ENCODE measurements at places on chromosomes 3 and 15.

DNA sequence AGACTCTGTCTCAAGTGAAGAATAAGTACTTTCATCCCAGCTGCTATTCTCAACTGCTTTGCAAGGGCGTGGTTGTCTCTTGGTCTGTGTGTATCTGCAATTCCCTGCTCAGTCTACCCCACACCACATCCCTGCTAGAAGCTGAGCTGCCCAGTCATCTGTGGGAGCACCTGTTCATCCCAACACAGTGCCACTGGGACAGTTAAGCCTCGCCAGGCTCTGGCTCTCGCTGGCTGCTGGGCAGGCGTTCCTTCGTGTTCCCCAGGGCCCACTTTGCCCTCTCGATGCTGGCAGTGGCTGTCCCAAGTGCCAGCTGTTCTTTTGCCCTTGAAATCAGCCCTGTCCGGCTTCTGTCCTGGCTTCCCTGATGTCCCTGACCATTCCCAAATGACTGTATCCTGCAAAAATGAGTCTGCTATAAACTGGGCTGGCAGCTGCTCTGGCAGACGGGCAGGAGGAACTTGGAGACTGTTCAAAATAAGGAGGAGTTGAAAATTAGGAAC is 91.6 kb upstream of the KLHL25 start:
- DNase-seq: no peak

GRCh38 chr3:130857336-130858026 is 36.4 kb upstream of the ATP2C1 start:
- DNase-seq: no peak

GRCh38 chr15:77808075-77808474 is 175.4 kb upstream of the LINGO1 start:
- no peak for DNase-seq

DNA sequence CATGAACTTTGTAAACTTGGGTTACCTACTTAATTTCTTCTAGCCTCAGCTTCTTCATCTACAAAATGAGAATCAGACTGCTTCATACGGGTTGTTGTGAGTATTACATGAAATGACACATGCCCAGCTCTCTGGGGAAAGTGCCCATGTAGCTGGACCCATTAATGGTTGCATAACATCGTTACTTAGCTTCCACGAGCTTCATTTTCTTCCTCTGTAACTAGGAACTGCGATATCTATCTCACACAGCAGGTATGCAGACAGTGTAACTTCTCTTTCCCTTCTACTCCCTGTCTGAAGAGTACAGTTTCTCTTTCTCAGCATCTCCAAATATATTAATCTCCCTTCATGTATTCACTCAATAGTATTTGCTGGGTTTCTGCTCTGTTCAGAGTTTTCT is 37.9 kb upstream of the DLG1 start:
- DNase-seq: no peak

DNA sequence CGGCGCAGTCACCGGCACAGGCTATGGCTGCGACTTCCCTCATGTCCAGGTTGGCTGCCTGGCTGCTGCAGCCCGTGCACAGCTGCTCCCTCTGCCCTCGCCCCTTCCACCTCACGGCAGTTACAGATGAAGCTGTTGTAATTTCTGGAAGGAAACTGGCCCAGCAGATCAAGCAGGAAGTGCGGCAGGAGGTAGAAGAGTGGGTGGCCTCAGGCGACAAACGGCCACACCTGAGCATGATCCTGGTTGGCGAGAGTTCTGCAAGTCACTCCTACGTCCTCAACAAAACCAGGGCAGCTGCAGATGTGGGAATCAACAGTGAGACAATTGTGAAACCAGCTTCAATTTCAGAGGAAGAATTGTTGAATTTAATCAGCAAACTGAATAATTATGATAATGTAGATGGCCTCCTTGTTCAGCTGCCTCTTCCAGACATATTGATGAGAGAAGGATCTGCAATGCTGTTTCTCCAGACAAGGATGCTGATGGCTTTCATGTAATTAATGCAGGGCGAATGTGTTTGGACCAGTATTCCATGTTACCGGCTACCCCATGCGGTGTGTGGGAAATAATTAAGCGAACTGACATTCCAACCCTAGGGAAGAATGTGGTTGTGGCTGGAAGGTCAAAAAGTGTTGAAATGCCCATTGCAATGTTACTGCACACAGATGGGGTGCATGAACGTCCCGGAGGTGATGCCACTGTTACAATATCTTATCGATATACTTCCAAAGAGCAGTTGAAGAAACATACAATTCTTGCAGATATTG is 13.2 kb upstream of the GNB4 start:
- DNase-seq: no peak

GRCh38 chr3:124652009-124652408 is 78.2 kb upstream of the UMPS start:
- no peak for DNase-seq

GRCh38 chr3:177050501-177051237 is 146.6 kb downstream of the TBL1XR1 start:
- no peak for DNase-seq

DNA sequence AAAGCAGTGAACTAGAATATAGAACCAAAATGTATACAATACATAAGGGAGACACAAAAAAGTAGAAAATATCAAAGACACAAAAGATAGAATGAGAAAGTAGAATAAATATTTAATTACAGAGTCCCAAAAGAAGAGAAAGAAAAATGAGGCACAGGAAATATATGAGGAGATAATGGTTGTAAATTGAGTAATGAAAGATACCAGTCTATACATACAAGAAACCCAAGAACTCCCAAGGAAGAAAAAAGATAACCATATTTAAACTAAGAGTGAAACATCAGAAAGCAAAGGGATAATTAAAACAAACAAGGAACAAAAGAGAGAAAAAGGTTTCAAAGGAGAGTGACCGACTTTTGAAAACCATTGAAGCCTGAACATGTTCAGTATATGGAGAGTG is 47.3 kb downstream of the CPEB1 start:
- no peak for DNase-seq

DNA sequence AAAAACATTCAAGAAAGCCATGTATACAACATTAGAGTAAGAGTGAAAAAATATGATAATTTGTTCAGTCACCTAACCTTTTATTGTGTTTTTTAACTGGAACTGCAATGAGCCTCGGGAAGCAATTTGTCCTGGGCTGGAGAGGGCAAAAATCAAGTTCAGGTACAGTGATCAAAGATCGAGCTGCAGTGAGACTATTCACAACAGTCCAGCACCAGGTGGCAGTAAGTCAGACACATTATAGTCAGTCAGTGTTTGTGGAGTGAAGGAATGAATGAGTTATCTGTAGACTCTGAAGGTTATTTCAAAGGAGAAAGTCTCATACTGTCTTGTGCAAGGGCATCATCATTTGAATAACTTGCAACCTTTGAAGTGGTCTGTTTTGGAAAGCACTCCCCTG is 116.6 kb downstream of the CHDH start:
- no peak for DNase-seq

DNA sequence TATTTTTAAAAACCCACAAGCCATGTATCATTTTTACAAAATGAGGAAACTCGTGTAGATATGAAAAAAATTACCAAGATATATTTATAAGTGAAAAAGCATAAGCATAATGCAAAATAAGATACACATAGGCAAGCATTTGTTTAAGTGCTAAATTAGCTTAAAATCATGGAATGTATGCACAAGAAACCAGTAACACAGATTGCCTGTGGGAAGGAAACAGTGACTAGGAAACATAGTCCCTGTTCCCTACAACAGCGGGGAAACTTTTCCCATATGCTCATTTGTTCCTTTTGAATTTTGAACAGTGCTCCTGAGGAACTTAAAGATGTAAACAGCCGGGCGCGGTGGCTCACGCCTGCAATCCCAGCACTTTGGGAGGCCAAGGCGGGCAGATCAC is 169.5 kb downstream of the PDE8A start:
- DNase-seq: no peak

- DNase-seq: no peak
Measured at GRCh38 chr3:51371943-51372557, 13.0 kb upstream of the MANF start.

GRCh38 chr3:36408146-36408545 is 27.8 kb downstream of the STAC start:
- no peak for DNase-seq

DNA sequence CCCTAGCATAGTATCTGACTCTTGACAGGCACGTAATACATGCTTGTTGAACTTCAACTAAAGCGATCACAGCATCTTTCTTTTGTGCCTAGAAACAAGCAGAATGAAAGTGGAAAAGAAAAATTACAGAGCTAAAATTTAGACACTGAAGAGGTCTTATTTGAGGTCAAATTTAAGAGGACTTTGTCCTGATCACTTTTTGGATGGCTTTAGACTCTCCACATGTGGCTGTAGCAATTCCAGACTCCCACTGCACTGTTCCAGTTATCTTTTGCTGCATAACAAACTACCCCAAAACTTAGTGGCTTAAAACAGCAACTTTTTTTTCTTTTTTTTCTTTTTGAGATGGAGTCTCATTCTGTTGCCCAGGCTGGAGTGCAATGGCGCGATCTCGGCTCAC is 23.5 kb downstream of the DPH3 start:
- DNase-seq: no peak

DNA sequence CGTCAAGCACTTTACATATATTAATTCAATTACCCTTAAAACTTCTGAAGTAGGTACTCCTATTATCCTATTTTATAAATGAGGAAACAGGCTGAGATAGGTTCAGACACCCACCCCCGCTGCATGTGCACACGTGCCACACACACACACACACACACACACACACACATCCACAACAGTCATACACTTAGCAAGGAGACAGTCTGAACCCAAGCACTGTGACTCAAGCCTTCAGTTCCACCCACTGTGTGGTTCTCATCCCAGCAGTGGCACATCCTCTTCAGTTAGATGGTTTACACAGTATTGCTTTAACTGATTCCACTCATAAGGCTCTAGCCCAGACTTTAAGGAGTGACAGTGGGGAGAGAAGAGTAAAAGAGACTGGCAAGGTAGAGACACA is 91.1 kb upstream of the FGF7 start:
- no peak for DNase-seq

GRCh38 chr15:100241572-100242482 is 99.9 kb downstream of the ADAMTS17 start:
- DNase-seq: no peak

DNA sequence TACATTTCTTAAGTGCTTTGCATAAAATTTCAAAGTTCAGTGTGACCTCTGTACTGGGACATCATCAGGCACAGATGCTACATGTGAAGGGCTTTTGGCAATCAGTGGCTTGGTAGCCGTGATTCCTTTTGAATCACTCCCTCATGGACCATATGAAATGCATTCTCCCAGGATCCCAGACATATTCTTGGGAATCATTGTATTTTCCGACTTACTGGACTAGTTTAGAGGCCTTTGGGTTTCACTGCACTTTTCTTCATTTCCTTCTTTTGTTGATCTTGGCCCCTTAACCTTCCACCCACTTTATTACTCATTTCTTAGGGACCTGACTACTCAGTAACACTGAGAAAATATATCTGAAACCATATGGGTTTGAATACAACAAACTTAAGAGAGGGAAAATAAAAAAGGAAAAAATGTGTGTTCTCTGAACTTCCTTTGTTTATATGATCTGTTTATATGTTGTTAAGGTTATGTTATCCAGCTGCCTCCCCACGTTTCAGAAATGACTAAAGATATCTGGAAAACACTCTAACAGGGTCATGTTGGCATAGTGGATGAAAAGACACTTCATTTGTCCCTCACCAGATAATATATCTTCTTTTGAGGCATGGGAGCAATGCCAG is 35.1 kb downstream of the HMG20A start:
- DNase-seq: no peak

DNA sequence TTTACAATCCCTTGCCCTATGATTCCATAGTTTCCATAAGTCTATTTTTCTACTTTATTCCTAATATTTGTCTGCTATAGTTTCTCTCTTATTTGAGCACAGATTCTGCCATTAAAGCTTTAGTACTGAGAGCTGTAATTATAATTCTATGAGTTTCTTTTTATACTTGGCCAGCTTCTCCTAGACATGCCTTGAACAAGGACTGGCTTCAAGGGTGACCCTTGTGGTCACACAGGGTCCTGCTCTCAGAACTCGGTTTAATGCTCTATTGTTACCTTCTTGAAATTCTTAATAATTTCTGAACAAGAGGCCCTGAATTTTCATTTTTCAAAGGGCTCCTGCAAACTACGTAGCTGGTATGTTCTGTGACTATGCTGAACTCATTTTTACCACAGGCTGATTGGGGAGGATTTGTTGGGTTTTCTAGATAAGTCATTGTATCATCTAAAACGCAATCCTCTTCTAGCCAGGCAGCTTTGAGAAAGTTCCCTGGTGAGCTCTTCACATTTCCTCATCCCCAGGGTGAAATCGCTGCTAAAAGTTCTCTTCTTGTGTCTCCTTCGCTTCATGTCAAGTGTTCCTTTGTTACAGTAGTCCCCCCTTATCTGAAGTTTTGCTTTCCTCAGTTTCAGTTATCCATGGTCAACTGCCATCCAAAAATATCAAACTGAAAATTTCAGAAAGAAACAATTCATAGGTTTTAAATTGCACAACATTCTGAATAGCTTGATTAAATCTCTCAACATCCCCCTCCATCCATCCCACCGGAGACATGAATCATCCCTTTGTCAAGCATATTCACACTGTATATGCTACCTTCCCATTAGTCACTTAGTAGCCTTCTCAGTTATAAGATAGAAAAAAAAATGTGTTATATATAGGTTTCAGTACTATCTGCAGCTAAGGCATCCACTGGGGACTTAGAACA is 12.6 kb upstream of the PLCL2 start:
- no peak for DNase-seq

GRCh38 chr3:125037498-125038150 is 18.2 kb downstream of the HEG1 start:
- no peak for DNase-seq

GRCh38 chr15:36977659-36978058 is 122.7 kb downstream of the MEIS2 start:
- no peak for DNase-seq

DNA sequence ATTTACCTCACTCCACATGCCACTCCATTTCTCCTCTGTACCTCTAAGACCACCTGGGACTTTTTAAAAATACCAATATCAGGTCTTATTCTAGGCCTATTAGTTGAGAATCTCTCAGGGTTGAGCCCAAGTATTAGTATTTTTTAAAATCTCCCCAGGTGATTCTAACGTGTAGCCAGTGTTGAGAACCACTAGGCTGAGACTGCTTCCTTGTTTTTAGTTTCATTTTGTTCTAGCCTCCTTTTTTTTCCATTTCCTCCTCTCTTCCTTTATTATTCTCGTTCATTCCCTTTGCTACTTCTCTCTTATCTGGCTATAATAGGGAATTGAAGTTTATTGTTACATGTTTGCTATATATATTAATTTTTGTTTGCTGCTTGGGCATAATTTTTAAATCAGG is 217.8 kb upstream of the CD96 start:
- no peak for DNase-seq

- no peak for DNase-seq
Measured at GRCh38 chr3:154614601-154615000, 184.6 kb upstream of the GPR149 start.

GRCh38 chr15:34616613-34617012 is 33.2 kb upstream of the GOLGA8B start:
- peak; percentile 22 for DNase-seq

DNA sequence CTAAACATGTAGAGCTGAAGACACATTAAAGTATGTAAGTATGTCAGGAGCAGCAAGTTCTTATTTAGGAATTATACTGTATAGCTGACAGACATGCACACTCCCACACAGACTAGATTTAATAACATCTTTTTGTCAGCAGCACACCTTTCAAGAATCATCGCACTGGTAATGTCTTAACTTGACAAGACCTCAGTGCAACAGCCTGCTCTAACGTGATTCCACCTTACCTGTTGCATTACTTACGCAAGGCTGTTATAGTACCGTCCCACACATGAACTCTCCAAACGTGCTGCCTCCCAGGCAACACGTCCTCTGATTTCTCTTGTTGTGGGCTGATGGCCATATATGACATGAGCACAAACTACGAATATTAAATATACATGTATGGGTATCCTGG is 11.9 kb downstream of the CHRM5 start:
- DNase-seq: no peak

Measured in left ventricle myocardium superior (tissue), 1 donor.